GM04503 (cell line): ENCODE measurements at places on chromosomes 16 and 17.

DNA sequence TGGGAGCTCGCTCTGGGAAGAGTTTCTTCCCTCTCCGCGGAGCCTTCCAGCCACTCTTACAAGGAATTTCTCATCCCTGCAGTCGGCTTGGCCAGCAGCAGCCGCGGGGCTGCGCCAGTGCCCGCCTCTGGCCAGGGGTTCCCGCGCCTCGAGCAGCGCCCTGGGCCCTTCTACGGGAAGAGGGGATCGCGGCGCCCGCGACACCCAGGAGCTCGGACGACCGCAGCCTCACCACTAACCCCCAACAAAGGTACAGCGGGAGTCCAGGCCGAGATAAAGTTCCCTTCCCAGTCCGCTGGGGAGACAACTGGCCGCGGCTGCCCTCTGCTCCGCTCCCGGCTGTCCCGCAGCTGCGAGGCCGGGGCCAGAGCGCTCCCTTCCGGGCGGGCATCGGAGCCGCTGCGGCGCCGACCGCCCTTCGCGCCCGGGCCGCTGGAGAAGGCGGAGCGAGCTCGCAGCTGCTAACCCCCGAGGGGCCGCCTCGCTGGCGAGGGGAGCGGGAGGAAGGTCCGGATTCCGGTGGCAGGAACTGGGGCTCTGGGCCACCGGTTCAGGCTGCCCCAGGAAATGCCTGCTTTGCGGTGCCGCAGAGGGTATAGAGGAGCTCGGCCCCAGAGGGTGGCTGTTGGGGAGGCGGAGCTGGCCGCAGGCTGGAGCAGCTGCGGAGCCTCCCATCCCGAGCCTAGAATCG lies 3.6 kb upstream of the HS3ST3B1 start:
- no peak for DNase-seq

- no peak for DNase-seq
Observed at GRCh38 chr16:66603537-66604375, 748 bp upstream of the CMTM3 start.

GRCh38 chr17:62670202-62670821 lies 42.8 kb downstream of the MRC2 start:
- no peak for DNase-seq

GRCh38 chr16:81427219-81427618 lies 17.4 kb upstream of the CMIP start:
- DNase-seq: no peak

DNA sequence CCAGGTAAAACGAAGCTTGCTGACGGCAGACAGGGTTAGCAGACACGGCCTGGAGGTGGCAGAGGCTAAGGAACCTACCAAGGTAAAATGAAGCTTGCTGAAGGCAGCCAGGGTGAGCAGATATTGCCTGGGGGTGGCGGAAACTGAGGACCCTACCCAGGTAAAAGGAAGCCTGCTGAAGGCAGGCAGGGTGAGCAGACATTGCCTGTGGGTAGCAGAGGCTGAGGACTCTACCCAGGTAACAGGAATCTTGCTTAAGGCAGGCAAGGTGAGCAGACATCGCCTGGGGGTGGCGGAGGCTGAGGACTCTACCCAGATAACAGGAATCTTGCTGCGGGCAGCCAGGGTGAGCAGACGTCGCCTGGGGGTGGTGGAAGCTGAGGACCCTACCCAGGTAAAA lies 2.6 kb upstream of the GCGR start:
- no peak for DNase-seq

DNA sequence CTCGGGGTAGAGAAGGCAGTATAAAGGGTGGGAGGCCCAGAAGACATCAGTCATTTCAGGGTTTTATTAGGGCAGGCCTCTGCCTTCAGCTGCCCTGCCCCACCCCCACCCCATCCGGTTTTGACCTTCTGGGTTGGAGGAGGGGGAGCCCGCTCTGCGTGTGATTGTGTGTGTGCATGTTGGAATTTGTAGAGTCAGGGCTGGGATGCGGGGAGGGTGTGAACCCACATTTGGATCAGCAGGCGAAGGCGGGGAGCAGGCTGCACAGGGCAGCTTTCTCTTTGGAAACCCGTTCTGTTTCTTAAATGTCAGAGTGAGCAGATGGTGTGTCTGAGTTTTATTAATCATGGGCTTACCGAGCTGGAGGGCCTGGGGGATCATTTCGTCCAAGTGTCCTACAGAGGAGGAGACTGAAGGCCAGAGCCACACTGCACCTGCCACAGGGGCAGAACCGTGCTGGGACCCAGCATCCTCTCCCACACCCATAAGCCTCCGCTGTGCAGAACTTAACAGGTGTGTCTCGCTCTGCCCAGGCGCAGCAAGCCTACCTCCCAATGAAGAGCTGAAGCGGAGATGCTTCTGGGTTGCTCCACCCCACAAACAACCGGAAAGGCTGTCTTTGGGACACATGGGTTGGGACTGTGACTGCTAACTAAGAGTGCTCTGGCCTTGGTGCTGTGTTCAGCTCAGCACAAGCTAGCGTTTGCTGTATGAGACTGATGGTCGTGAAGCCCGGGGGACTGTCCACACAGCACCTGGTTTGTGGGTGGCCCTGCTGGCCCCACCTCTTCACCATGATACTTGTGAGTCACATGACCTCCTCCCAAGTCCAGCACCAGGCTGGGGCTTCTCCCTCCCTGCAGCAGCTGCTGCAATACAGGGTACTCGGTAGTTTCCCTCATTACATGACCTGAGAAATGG lies 70.9 kb upstream of the GSE1 start:
- DNase-seq: no peak

- no peak for DNase-seq
Observed at GRCh38 chr16:79183571-79183970, 417.0 kb downstream of the MAF start.

DNA sequence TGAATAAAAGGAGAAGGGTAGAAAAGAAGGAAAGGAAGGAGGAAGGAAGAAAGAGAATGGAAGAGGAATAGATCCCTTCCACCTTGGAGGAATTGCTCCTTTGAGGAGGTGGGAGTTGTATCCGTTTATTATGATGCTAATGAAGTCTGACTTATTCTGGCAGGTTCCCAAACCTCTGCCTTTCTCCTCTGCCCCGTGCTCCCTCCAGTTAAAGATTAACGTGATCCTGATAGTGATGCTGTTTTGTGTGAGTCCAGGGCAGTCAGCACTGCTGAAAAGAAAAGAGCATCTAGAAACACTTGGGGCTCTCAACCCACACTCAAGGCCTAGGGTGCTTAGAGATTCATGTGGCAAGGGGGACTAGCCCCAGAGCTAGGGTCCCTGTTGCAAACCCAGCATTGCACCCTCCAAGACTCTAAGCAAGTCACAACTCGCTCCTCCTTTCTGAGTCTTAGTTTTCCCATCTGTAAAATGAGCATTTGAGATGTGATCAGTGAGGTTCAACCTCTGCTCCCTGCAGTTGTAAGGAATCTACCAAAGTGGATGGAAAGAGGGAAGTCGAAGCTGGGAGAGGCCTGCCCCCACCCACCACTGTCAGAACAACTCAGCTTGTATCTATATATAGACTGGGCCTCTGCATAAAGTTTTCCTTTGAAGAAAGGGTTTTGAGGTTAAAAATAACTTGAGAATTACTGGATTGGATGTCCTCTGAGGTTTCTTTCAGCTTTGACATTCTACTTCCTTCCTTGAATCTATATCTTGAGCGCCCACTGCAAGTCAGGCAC lies 46.9 kb upstream of the TMEM132E start:
- no peak for DNase-seq

DNA sequence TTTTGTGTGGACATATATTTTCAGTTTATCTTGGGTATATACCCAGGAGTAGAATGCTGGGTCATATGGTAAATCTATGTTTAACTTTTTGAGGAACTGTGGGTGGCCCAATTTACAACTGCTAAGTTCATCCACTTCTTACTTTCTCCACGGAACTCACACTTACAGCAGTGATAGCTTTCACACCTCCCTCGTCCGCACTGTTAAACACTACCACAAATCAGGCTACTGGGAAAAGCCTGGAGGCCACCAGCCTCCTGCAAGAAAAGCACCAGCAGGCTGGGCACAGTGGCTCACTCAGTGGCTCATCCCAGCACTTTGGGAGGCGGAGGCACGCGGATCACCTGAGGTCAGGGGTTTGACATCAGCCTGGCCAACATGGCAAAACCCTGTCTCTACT lies 14.7 kb upstream of the ZG16 start:
- no peak for DNase-seq

GRCh38 chr17:82253179-82253544 lies 20.3 kb downstream of the CSNK1D start:
- no peak for DNase-seq

- no peak for DNase-seq
Observed at GRCh38 chr17:491086-492021, 138.7 kb upstream of the RPH3AL start.
